ENCODE measurements at places on chromosomes 1 and 21. TPM values are rescaled to one million over a fixed set of nuclear protein-coding genes. Genes with fewer than 3 reads are reported as not detected.
A peak's percentile ranks its signal among the peaks of the same experiment; 100 is the strongest.

FRRS1 gene
- total RNA-seq = 22.9 TPM

USP33 gene
- total RNA-seq = 56.8 TPM

MCOLN2 gene
- 87.3 TPM for total RNA-seq

CFHR1 gene
- not detected for total RNA-seq

OR2T29 gene
- not detected for total RNA-seq

GRCh38 chr1:107432108-107432507, 291.3 kb downstream of the NTNG1 start:
- DNase-seq = no peak

GRCh38 chr1:151908228-151908691, 1.1 kb downstream of the THEM4 start:
- no peak for DNase-seq

GRCh38 chr21:42424914-42425541, 21.3 kb downstream of the UBASH3A start:
- DNase-seq = no peak

DNA sequence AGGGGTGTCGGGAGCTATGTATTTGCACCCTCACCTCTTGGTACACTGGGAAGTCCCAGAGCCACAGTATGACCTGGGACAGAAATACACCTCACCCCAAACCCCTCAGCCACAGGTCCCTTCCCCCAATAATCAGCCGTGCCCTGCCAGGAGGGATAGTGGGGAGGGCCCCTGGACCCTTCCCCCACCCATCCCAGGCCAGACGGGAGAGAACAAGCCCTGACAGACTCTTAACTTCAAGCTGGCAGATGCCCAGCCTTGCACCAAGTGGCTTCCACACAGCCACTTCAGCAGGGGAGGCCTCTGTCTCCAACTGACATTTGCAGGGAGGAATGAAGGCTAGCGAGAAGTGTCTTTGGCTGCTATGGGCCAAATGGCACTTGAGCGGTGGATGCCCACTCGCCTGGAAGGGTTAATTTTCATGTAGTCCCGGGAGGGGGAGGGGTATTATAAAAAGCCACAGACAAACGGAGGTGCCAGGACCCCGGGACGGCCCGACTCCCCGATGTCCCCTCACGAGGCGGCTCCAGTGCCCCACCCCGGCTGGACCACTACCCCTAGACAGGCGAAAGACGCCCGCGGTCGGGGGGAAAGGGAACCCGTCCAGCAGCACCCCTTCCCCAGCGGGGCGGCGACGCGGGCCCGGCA, 495 bp downstream of the SYNC start:
- DNase-seq = no peak

GRCh38 chr1:82321794-82322193, 521.1 kb downstream of the ADGRL2 start:
- DNase-seq = no peak

GRCh38 chr1:16014509-16015482, 3.0 kb downstream of the HSPB7 start:
- DNase-seq = peak; percentile 66

DNA sequence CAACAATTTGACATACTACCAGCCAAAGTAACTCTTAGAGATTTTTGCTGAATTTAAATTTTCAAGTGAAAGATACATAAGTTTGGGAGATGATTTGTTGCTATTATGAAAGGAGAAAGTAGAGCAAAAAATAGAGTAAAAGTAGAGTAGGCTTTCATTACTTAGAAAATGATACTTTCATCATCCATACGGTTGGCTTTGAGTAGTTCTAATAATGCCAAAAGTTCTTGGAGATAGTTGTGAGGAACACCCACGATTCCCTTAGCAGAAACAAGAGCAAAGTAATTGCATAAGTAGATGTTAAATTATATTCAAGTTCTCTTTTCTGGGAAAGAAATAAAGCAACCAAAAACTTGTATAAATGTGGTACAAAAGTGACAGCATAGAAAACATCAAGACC, 95.0 kb upstream of the VAV3 start:
- DNase-seq = no peak

DNA sequence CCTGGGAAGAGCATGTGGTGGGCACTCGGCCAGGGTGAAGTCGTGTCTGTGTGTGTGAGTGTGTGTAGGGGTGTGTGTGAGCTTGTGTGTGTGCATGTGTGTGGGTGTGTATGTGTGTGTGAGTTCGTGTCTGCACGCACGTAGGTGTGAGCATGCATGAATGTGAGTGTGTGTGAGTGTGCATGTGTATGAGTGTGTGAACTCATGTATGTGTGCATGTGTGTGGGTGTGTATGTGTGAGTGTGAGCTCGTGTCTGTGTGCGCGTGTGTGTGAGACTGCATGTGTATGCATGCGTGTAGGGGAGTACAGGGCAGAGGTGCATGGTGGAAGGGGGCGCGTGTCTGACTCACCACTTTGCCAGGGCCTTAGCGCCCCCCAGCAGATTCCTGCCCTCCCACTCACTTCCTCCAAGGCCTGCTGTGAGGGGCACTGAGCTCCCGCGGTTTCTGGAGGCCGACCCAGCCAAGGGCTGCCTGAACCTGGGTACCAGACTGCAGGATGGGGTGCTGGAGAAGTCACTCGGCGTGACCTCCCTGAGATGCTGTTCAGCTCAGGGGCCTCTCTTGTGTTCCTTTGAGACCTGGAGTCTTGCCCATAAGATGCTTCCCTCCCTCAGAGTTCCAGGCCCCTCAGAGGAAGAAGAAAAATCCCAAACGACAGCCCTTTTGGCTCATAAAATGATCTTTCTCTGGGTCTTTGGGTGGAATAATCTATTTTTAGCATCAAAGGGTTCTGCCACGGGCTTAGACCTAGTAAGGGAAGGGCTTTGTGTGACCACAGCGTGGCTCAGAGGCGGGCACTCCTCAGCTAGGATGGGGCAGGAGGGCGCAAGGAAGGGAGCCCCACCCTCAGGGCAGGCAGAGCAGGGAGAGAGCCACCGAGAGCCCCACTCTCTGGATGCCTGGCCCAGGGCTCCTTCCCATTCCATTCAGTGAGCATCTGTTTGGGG, 41.1 kb upstream of the RUNX3 start:
- no peak for DNase-seq

- no peak for DNase-seq
These were observed 3.6 kb upstream of the KCNT2 start for GRCh38 chr1:196611873-196612272.
